ENCODE measurements at places on chromosomes 3 and 15.

DNA sequence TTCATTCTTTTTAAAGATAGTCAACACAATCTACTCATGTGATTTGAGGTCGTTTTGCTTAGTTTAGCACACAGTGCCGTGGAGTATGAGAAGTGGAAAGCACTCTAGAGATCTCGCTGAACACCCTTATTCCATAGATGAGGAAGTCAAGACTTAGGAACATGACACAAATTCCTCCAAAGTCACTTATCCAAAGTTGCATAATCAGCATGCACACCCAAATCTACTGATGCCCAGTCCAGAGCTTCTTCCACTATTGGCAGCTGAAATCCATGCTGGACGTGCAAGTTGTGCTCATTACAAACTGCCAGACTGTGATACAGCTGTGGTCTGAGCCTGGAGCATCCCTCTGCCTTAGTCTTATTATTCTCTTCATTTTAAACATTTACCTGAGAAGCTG is 83.5 kb upstream of the ZNF280D start:
- no peak for DNase-seq

- DNase-seq = no peak
These were observed 29.5 kb downstream of the P2RY14 start for GRCh38 chr3:151248772-151249337.

DNA sequence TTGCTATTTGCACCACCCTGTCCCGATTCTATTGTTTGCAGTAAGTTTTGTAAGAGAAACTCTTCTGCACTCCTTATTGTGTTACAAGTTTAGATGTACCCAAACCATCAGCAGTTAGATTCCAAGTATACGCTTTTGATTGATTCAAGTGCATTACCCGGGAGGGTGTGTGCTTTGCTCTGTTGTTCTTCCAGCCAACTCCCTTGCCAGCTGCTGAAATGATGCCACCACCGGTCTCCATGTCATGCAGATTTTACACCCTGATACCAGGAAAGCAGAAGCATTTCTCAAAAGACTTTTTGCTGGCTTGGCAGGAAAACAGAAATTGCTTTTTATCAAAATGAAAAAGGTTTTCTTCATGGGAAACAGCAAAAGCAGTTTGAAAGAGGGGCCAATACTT is 1006.6 kb upstream of the CFAP20DC start:
- DNase-seq = no peak

DNA sequence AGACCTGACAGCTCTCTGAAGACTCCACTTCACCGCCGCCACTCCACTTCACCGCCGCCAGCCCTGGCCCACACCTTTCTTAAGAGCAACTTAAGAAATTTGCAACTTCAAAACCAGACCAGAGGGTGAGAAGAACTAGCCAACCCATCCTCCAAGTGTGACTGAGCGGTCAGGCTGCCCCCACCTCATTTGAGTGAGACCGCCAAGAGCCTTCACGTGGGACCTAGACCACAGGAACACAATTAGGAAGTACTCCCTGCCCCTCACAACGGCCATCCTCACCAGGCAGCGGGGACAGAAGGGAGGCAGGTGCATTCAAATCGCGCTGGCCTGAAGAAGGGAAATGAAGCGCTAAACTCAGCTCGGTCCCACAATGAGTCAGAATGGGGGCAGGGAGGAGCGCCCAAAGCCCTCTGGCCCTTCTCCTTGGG is 156.8 kb upstream of the BCL6 start:
- no peak for DNase-seq

DNA sequence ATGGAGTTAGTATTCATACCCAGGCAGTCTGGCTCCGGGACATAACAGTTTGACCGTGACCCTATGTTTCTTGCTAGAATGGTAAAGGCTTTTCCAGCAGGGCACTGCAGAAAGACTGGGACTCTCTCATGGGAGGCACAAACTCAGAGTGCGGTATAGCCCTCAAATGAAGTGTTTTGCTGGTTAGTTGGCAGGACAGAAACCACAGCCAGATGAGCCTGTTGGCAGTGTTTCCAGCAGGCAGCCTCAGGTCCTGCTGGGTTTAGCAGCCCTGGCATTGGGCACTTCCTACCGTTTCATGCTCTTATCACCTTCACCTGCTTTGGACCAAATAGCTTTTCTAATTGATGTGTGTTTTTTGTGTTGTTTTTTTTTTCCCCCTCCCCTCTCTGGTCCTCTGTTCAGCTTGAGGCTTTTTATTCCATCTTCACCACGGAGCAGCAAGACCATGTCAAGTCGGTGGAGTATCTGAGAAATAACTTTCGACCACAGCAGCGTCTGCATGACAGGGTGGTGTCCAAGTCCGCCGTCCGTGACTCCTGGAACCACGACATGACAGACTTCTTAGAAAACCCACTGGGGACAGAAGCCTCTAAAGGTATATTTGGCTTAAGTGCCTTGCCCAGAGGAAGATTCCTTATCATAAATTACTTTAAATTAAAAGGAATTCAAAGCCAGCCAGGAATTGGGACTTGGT is 205.6 kb downstream of the FEZF2 start:
- DNase-seq = no peak

GRCh38 chr3:109685084-109686079 is 348.0 kb upstream of the DPPA4 start:
- no peak for DNase-seq

- no peak for DNase-seq
These were observed 23.8 kb downstream of the EFCAB12 start for GRCh38 chr3:129404610-129405009.

- no peak for DNase-seq
These were observed 240.7 kb downstream of the PCCB start for GRCh38 chr3:136490646-136491405.

DNA sequence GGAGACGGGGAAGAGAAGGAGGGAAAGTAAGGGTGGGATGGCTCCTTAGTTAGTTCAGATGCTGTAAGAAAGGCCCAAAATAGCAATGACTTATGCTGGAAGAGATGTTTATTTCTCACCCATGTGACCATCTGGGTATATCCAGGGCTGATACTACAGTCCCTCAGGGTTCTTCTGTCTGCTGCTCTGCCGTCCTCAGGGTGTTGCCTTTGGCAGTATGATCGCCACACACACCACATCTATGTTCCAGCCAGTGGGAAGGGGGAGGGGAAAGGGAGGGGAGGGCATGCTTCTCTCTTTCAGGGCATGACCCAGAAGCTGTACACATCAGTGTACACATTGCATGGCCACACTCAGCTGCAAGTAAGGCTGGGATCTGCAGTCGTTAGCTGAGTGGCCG is 10.2 kb downstream of the CD276 start:
- no peak for DNase-seq

- peak; percentile 48 for DNase-seq
These were observed 390.7 kb downstream of the EFHB start for GRCh38 chr3:19543212-19543841.

GRCh38 chr3:95297581-95297980 is 1234.7 kb downstream of the NSUN3 start:
- DNase-seq = no peak

GRCh38 chr3:60746695-60747416 is 504.4 kb downstream of the FHIT start:
- no peak for DNase-seq

GRCh38 chr3:45688882-45689786 is at the start of gene SACM1L:
TSS of gene SACM1L (plus strand) at chr3:45689396. CDS start at chr3:45689466, 70 bp downstream.
- peak; percentile 92 for DNase-seq

GRCh38 chr15:93026380-93026817 is 62.6 kb downstream of the RGMA start:
- DNase-seq = no peak

GRCh38 chr3:99761415-99762165 is 56.1 kb upstream of the CMSS1 start:
- no peak for DNase-seq

GRCh38 chr3:44955917-44956316 is 20.1 kb downstream of the ZDHHC3 start:
- DNase-seq = no peak

GRCh38 chr3:53677413-53677812 is 168.8 kb downstream of the CHDH start:
- no peak for DNase-seq

DNA sequence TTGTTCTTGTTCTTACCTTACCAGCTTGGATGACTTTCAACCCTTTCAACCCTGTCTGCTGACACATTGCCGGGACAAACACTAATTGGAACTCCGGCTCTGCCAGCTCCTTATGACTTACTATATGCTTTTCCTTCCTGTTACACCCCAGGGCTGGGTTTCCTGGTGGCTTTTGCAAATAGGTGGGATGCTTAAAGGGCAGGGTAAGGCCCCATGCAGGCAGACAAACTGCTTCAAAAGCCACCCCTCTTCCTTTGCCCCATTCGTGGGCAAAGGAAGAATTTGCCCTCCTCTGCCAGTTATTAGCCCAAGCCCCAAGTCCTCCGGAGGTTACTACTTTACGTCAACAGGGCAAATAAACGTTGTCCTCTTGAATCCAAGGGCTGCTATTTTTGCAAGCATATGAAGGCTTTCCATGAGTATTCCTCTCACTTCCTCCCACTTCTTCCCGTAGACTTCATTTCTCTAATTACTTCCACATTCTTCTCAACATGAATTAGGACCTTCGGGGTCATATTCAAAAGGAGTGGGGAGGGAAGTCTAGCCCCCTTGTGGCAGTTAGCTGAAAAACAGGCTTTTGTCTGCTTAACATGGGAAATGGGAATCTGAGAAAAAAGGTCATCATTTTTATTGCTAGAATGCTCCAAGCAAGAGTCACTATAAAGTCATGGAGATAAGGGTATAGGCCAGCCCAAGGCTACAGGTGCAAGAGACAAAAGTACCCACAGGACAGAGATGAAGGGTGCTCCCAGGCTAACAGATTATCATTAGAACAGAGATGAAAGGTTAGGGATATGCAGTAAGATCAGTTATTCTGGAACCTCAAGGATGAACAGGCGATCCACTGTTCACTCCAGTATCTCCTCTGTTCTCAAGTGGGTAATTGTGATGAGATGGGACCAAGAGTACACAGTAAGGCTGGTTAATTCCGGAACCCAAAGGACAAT is 56.3 kb upstream of the FSTL1 start:
- peak; percentile 37 for DNase-seq

DNA sequence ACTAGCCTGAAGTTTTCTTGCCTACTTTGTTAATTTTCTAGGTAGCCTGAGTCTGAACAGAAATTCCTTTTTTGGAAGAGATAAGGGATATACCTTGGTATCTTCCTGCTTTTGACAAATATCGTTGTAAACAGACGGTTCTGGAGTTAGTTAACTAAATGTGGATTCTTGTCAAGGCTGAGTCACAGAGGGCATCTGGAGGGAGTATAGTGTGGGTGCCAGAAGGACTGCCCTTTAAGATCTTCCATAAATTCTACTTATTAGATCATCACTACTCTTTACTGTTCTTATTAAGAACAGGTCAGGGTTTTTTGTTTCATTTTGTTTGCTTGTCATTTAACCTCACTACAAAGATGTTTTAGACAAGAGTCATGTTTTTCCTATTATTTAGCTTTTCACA is 125.3 kb upstream of the SKOR1 start:
- no peak for DNase-seq

DNA sequence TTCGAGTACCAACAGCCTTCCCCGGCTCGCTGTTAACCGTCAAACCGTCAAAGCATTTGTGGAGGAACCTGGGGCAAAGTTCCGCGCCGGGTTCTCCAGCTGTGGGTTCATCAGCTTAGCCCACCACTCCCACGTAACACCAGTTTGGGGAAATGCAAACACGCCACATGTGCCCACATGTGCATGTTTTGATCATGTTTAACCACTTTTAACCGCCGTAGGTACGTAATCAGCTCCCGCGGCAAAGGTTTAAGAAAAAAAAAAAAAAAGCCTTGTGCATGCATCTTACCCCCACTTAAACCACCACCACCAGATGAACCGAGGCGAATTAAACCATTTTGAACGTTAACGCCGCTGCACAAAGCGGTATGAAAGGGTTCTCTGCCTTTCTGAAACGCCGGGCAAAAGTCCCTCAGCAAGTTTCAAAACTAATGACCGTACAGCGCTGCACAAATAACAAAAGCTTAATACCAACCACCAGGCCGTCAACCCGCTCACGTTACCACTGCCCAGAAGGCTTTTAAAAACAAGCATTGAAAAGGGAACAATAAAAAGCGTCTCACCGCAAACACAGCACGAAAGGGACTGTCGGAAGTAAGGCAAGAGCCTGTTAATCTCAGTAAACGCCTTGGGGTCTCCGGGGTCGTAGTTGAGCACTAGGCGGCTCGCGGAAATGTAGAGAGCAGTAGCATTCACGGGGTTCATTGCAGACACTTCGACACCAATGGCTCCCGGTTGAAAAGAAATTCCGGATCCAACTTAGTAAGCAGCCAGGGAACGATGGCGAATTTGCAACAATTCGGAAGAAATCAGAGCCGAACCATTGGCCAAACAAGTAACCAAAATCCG is 1.5 kb downstream of the MSL2 start:
- no peak for DNase-seq

DNA sequence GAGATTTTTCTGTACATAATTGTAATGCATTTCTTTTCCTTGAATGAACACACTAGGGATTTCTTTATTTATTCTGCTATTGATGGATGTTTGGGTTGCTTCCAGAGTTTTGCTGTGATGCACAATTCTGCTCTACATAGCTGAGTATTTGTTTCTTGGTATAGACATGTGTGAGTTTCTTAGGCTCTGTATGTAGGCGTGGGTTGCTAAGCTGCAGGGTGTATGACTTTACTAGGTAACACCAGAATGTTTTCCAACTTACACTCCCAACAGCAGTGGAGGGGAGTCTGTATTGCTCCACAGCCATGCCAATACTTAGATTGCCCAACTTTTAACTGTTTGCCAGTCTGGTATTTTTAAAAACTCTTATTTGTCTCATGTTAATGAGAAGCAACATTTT is 155.5 kb upstream of the TNIK start:
- no peak for DNase-seq

- DNase-seq = no peak
These were observed 269.5 kb upstream of the LRRC3B start for GRCh38 chr3:26353097-26353496.

DNA sequence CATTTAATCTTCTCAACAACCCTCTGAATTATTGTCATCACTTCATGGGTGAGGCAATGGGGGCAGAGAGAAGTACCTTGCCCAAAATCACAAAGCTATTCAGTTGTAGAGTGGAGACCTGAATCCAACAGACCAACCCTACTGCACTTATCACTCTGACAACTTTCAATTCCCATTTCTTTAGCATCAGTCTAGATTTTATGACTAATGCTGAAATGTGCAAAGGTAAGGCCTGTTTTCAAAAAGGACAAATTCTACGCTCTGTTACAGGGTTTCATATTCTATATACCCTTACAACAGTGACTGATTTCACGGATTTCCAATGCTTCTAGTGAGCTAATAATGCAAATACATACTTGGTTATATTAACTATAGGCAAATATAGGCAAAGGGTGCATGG is 286.0 kb downstream of the ADAMTS17 start:
- no peak for DNase-seq

DNA sequence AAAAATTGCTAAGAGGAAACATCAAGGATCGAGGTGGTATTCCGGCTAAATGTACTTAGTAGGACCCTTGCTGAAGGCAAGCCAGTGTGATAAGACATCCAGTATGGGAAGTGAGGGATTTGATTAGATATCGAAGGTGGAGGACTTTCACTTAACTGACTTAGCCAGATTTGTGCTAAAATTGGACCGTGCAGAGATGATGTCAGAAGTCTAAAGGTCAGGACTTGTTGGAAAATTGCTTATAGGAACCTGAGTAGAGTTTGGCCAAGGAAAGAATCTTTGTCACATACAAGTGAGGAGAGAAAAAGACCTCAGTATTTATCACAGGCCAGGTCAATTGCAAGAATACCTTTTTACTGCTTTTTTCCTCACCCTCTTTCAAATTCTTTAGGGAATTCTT is 30.9 kb upstream of the PYDC2 start:
- DNase-seq = no peak

Measured in D341Med (cell line).